ENCODE measurements at places on chromosomes 6 and 20. TPM values are rescaled to one million over a fixed set of nuclear protein-coding genes. Genes with fewer than 3 reads are reported as not detected.

DNA sequence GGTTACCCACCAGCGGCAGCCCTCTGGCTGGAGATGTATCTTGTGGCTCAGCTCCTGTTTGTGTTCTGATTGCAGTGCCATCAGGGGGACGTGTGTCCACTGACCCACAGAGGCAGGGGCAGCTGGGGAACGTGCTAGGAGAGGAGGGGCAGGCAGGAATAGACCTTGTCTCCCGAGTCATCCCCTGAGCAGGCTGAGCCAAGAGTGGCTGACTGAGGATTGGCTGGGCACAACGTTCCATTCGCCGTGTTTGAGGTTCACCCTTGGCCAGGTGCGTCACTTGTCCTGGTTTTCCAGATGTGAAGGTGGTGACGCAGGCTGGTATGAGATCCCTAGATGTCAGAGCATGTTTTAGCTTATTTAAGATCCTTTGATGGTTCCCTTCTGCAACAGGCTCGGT is 57.7 kb downstream of the ADNP start:
- DNase-seq, result no peak

DNA sequence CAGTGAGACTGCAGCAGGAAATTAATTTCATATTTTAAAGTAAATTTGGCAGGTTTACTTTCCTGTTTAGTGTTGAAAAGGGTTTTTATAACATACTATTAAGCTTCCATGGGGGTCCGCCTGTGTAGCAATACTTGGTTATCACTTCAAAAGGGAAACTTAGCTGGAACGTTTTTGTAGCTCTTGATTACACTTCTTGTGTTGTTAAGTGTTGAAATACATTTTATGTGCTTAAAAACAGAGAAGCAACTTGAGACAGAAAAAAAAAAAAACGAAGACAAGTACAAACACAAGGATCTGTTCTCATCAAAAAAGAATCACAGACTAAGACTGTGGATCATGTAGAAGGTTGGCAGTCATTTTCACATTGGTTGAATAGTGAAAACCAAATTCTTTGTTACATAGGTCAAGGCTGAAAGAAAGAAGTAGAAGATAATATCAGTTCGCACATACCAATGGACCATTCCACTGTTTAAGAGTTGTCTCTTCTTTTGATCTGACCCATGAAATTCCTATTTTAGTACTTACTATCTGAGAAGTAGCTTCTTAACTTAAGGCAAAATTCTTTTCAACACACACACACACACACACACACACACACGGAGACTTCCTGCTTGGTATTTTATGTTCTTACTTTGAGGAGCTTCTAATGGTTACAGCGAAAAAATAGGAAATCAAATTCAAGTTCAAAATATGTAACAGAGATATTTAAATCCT is 113.9 kb upstream of the SLC35B3 start:
- peak; percentile 5 for DNase-seq

CYP24A1 gene
- 0.53 TPM for total RNA-seq

GRCh38 chr6:103617642-103618041 is 1242.1 kb downstream of the HACE1 start:
- DNase-seq, result no peak

DNA sequence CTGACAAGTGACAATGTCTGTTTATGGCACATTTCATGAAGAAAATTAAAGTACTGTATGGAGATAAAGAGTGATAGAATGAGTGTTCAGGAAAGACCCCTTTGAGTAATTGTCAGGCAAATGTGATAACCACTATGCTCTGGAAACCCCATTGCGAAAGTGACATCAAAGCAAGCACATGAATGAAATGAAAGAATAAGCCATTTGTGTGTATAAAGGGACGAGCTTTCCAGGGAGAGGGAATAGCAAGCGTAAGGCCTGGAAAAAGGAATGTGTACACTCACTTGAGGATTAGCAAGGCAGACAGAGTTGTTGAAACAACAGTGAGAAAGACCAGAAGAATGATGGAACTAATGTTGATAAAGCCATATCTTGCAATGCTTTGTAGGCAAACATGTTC is 490.0 kb downstream of the GRIK2 start:
- no peak for DNase-seq

DNA sequence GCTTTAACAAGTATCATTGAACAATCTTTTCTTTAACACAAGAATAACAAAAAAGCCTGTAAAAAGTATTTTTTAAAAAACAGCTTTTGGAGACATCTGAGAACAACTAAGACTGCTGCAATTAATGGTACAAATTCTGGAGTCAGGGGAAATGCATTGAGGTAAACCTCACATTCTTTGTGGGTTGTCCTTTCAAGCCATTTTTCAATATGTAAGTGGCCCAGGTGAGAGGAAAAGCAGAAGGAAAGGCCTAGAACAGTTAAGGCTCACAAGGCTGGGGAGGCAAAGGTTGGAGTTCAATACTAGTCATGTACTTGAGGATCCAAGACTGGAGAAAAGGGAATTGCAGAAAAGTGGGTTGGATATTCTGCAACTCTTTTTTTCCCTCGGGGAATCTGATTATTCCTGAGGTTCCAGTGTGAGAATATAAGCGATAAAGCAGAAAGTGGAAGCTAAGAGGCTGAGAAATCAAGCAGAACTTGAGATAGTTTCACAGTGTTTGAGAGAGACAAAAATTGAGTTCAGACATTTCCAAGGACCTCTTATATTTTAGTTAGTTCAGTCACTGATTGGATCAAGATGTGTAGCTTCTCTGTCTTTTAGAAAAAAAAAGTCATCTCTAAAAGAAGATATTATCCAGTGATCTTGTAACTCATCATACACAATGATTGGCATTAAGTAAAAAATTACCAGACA is 25.0 kb upstream of the TXLNB start:
- no peak for DNase-seq

DNA sequence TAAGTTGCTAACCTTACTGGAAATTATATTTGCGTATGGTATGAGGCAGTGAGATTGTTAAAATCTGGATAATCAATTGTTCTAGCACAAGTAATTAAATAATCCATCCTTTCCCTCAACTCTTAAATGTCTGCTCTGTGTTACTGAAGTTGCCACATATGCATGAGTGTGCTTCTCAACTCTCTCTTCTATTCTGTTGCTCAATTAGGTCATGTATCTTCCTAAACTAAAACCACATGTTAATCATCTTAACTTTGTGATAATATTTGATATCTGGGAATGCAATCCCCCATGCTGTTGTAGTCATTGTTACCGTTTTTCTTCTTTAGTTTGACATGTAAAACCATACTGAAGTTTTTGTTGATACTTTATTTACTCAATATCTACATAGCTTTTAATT is 63.5 kb upstream of the STMND1 start:
- DNase-seq, result no peak

Data from muscle of leg (tissue), 16 donors.